ENCODE measurements at places on chromosomes 12 and 14.

GRCh38 chr14:21991130-21991529 lies 317.5 kb upstream of the OR4E1 start:
- no peak for DNase-seq

DNA sequence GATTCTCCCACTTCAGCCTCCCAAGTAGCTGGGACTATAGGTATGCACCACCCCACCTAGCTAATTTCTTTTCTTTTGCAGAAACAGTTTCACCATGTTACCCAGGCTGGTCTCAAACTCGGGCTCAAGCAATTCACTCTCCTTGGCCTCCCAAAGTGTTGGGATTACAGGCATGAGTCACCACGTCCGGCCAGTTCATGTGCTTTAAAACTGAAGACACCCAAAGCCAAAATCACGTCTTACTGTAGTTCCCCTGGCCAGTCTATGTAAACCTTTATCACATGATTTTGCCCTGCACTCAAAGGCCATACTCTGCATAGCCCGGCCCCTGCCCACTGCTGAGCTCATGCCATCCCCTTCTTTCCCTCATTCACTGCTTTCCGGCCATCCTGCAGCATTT lies 4.5 kb downstream of the ALKBH2 start:
- no peak for DNase-seq

GRCh38 chr14:68279777-68280233 lies 460.2 kb downstream of the RAD51B start:
- no peak for DNase-seq

DNA sequence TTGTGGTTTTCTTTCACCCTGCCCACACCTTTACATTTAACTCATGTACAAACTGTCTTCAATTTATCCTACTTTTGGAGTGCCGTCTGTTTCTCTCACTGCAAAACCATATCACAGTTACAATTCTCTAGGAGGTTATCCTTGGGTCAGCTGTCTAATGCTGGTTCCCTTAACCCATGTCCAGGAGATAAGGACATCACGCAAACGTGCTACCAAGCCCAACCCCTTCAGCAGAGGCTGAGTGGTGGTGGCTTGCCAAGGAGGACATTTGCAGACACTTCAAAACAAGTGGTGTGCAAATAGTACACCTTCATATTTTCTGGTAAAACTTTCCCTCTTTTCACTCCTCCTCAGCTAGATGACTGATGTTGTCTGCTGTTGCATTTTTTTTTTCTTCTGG lies 167.9 kb downstream of the PAX9 start:
- no peak for DNase-seq

DNA sequence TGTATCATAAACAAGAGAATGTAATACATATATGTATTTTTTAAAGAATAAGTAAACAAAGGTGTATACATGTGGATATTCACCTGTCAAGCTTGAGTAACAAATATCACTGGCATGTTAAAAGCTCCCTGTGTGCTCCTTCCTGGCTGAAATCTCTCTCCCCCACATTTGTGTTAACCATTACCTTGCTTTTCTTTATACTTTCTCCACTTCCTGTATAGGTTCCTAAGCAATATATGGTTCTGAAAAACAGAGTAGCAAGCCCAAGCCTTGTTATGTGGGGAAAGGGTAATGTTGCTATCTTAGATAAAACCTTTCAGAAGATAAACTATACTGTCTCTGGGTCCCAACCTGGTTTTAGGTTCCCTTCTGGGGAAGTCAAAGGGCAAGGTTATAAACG lies 32.3 kb upstream of the TBC1D30 start:
- no peak for DNase-seq

GRCh38 chr12:92803903-92804302 lies 101.1 kb downstream of the PLEKHG7 start:
- no peak for DNase-seq

GRCh38 chr12:59240048-59240447 lies 319.7 kb upstream of the LRIG3 start:
- DNase-seq: no peak

GRCh38 chr14:88209273-88209672 lies 113.8 kb downstream of the KCNK10 start:
- no peak for DNase-seq

DNA sequence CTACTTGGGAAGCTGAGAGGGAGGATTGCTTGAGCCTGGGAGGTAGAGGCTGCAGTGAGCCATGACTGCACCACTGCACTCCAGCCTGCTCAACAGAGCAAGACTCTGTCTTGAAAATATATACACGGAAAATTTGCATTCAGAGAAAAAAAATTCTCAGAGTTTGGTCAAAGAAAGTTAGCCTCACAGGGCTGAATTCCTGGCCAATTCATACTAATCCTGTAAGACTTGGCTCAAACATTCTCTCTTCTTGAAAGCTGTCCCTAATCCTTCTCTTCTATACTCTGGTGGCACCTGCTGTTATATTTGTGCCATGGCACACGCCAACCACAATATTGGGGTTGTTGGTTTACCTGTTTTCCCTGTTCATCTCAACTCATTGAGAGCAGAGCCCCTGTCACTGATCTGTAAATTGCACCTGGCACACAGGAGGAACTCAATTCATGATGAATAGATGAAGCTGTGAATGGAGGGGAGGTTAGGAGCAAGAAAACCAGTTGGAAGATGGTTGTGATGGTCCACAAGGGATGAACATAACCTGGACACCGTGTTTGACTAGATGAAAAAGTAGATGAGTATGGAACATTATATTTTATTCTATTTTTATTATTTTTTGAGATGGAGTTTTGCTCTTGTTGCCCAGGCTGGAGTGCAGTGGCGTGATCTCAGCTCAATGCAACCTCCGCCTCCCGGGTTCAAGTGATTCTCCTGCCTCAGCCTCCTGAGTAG lies 36.8 kb upstream of the SPTSSA start:
- peak; percentile 68 for DNase-seq

DNA sequence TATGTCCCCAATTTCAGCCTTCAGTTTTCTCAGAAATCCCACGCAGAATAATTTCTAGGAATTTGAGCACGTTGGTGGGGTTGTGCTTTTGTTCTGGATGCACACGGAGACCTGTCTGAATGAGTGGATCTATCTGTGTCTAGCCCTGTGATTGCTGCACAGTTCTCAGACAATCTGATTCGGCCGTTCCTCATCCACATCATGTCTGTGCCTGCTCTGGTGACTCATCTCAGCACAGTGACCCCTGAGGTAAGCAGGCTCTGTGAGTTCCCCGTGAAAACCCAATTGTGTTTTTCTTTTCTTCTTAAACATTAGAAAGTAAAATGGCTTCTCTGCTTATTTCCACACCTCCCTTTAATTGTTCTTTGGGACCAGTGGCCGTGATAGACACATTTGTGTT lies 20.2 kb downstream of the UBE3B start:
- DNase-seq: no peak

DNA sequence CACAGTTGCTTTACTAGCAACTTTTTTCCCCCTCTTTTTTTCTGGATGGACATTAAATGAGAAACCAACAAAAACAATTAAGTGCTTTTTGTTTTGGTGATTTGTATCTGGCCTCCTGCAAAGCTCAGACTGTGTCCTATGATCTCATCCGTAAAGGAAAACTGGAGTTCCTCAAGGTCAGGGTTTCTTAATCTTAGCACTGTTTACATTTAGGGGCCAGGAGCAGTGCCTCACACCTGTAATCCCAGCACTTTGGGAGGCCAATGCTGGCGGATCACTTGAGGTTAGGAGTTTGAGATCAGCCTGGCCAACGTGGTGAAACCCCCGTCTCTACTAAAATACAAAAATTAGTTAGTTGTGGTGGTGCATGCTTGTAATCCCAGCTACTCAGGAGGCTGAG lies 28.0 kb downstream of the ENTPD5 start:
- no peak for DNase-seq

DNA sequence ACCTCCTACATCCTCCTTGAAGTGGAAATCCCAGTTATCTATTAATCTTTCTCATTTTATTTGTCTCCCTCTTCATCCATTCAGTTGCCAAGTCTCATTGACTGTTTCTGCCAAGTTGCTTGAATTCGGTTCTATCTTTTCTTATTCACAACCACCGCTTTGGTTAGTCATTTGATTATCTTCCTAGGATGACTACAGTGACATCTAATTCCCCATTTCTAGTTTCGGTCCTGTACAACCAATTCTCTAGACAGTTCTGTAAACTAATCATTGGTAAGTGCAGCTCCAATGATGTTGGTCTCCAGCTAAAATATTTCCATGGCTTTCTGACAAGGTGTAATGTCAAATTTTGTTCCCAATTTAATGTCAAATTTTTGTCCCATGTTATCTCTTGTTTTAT lies 220.1 kb downstream of the ADAMTS20 start:
- no peak for DNase-seq

- DNase-seq: no peak
Observed at GRCh38 chr14:88270776-88271175, 52.3 kb downstream of the KCNK10 start.

- no peak for DNase-seq
Observed at GRCh38 chr14:102833341-102833740, 56.1 kb downstream of the TRAF3 start.

- DNase-seq: no peak
Observed at GRCh38 chr12:50662116-50662510, 101.8 kb upstream of the ATF1 start.

DNA sequence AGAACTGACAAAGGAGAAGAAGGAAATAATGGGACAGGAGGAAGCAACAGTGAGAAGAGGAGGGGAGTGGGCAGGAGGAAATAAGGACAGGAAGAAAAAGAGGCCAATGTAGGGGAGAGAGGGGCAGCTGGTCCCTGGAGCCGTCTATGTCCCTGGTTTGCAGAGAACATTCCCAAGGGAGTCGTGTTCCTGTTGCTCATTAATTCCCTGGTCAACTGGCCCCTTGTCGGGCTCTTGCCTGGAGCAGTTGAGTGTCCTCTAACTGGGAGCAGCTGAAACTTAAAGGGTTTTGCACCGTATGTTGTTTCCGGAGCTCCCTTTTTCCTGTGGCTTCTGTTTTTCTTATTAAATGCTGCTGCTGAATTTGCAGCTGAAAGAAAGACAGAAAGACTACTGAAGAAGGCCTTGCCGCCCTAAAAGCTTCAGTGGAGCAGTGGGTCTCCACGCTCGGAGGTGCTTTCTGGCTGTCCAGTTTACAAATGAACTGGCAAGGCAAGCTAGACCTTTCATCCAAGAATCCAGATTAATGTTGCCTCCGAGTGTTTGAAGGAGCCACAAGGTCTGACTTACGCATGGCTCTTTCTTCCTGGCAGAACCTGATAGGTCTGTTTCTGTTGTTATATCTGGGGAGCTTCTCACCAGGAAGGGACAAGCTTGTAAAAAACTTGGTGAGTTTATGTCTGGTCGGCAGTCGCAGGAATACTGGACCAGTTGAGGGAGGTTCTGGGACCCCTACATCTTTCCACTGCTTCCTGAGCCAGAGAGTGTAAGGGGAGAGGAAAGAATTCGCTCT lies 146.2 kb upstream of the RFLNA start:
- DNase-seq: no peak

- DNase-seq: no peak
Observed at GRCh38 chr12:66724616-66725015, 45.7 kb upstream of the GRIP1 start.

GRCh38 chr14:103735815-103736545 lies 20.4 kb downstream of the ZFYVE21 start:
- no peak for DNase-seq

DNA sequence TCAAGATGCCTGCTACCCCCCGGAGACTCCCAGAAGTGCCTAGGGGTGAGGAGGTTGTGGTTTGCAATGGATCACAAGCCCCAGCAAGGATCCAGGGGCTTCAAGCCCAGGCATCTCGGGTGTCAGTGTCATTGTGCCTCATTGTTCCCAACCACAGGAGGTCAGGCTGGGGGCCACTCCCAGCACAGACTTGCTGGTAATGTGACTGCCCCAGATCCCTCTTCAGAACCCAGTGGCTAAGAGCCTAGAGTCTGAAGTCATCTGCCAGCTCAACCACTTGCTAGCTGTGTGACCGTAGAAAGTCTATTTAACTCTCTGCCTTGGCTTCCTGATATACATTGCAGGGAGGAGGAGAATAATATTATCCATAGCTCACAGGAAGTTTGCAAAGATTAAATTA lies 7.7 kb upstream of the ASB2 start:
- no peak for DNase-seq

DNA sequence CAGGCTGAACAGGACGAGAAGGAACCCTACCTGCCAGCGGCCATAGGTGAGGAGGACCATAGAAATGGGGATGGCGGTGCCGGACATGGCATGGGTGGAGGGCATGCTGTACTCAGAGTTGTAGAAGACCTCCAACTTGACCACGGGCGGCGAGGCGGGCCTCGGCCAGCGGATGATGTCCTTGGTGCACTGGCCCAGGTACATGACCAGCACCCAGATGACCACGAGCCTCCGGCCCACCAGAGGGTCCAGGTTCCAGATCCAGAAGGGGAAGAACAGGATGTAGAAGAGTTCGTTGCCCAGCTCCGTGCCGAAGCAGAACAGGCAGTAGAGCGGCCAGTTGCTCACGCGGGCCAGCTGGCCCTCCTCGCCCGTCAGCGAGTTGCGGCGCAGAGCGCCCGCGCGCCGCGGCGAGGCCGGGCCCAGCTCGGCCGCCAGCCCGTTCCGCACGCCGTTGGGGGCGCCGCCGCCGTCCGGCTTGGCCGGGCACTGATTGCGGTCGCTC lies 582 bp downstream of the SGPP1 start:
- DNase-seq: peak; percentile 85

DNA sequence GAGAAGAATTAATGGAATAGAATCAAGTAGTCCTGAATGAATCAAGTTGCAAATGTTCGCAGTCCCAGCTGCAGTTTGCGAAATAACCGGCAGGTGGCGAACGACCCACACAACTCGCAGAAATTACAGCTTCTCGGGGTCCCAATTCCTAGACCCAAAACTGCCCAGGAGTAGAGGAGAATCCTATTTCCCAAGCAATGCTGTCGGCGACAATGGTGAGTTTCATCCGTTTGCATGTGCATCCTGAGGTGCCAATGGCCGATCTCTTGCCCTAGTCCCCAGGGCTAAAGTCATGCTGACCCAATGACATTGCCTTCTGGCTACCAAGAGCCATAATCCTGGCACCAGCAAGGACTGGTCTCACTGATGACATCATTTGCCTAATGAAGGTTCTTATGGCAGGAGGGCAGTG lies 8.5 kb upstream of the ASCL1 start:
- DNase-seq: peak; percentile 71

All from D341Med (cell line).